ENCODE measurements at places on chromosomes 7 and 10. TPM values are rescaled to one million over a fixed set of nuclear protein-coding genes. Genes with fewer than 3 reads are reported as not detected.

The COL13A1 gene
- total RNA-seq: 16.6 TPM

The TNKS2 gene
- 38.2 TPM for total RNA-seq

- DNase-seq: no peak
Measured at GRCh38 chr10:60384011-60384410, 5.7 kb downstream of the ANK3 start.

The SFXN3 gene
- total RNA-seq: 4.1 TPM

The TRIL gene
- total RNA-seq: 1.5 TPM

DNA sequence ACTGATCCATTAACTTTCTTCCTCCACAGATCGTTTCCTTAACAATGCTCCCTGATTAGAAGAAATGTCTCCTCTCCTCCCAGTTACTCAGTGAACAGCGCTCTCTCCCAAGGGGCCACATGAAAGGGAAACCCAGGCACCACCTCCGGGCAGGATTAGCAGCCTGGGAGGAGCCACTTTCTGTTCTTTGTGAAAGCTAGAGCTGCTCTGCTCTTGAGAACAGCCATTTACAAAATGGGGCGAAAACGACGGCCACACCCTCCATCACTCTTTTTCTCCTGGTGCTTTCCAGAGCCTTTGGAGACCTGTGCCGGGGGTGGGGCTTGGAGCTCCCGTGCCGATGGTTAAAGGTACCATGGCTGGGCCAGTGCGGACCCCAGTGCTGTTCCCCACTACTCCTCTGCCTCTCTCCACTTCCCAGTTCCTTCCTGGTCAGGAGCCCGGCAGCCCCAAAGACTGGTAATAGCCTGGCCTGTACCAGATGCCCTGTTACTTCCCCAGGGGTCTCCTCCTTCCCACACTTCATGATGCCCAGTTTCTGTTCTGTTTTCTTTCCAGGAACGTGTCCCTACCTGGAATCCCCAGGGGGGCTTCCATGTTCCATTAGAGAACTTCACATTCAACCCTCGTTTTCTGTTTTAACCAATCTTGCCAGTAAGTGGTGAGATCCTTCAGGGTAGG lies 402.9 kb upstream of the GALNT17 start:
- DNase-seq: peak; percentile 73

DNA sequence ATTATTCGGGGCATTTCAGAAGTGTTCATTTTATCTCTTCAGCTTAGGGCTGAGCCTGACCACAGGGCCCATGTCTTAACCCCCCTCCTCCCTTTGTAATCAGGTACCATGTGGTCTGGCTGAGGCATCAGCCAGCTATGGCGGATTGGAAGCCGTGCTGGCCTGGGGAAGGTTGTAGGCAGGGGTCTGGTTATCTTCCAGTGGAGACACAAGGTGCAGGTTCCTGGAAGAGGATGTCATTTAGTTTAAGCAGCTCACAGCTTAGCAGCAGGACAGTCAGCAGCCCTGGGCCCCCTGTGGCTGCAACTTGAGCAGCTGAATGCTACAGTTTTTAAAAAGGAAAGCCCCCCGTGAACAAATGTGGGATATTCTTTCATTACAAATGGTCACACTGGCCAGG lies 22.1 kb downstream of the BAG3 start:
- peak; percentile 60 for DNase-seq

The NIPSNAP2 gene
- total RNA-seq: 80.3 TPM

DNA sequence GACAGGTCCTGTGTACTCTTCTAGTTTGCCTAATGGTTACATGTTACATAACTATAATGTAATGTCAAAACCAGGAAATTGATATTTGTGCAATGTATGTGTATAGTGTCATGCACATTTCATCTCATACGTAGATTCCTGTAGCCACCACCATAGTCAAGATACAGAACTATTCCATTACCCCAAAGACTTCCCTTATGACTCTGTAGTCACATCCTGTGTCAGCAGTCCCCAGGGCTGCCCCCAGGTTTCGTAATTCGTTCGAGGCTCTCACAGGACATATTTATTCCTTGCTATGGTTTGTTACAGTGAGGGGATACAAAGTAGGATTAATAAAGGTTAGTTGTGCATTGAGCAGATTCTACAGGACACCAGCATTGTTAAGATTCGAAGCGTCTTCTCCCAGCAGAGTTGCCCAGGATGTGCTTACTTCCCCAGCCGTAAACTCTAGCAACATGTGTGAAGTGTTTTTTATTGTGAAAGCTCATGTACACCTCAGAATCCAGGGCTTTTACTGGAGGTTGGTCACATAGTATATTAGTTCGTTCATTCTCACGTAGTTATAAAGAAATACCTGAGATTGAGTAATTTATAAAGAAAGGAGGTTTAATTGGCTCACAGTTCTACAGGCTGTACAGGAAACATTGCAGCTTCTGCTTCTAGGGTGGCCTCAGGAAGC lies 18.6 kb downstream of the RABGEF1 start:
- no peak for DNase-seq

The SUN1 gene
- 82.1 TPM for total RNA-seq

DNA sequence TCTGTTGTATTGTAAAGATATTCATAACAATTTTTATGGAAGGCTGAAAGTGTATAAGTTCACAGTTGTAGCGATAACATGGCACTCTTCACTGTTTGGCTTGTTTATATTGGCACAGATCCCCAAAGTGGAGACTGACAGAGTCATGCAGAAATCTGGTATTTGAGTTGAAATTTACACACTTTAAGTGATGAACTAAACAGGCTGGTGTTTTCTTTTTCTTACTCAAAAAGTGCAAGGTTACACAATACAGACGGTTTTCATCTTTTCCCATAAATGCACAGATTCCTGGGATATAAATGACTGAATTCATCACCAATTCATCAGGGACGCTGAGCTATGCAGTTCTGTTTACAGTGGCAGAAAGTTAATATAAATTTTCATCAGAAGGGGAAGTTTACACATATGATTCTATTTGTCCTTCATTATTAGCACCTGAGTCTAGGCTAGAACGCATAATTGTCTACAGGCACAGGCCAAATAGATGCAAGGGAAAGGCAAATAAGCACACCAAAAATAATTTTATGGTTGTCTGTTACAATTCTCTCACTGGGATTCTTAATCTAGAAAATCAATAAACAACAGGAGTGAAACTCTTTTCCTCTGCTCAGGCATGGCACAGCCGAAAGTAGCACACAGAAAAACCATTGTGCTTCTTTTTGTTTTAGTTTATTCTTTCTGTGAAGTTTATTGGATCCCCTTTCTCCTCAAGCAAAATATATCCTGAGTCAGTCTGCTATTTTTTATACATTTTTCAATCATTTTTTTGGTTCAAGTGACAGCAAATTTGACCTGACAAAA lies 88.0 kb downstream of the FOXP2 start:
- no peak for DNase-seq

- peak; percentile 70 for DNase-seq
Measured at GRCh38 chr7:47818796-47819606, 129.3 kb downstream of the PKD1L1 start.

DNA sequence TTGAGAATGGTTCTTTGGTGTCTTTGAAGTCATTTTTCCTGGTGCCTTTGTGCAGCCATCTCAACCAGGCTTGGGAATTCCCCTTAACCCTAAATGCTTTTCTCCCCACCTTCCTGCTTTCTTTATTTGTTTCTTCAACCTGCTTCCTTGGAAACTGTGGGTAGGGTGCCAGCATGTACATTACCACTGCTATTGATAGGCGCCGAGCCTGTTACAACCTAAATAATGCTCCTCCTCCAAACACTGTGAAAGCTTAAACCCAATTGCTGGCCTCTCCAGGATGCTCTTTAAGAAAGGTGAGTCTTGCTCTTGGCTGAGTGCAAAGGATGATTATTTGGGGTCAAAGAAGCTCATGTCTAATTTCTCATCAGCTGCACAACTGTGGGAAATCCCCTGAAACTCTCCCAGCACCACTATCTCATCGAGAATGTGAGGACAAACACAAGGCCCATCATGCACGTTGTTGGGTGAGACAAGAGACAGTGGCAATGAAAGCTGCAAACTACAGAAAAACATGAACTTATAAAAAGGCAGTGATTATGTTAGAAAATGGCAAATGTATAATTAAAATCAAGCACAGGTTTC lies 285.5 kb upstream of the IGFBP3 start:
- DNase-seq: no peak

DNA sequence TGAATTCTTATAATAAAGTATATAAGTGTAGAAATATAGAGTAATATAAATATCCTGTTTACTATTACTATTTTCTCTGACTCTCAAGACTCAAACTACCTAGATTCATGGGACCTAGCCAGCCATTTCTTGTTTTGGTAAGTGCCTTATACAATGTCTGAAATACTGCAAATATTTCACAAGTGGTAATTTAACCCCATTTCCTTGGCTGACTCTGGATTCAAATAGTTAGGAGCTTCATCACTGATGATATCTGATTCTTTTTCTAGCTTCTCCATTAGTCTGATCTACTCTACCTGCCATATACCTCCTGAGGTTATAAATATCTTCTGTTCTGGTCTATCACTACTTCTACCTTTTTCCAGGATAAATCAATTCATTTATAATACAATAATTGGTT lies 6.4 kb upstream of the RALA start:
- DNase-seq: no peak

- DNase-seq: no peak
Measured at GRCh38 chr10:112383325-112383724, 9.4 kb downstream of the ACSL5 start.

DNA sequence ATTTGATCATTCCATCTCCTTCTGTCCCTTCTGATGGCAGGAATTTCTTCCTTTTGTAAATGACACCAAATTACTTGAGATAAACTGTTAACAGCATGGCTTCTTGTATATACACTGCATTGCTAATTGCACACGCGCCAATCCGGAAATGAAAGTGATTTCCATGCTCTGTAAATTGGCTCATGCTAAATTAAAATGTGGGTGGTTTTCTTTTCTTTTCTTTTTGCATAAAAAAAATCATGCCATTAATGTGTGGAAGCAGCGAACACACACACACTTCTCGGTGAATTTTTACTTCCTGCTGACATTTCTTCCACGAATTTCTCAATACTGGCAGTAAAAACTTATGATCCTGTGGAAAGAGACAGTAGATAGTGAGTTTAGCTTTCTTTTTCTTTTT lies 123.1 kb upstream of the CCDC6 start:
- DNase-seq: no peak

The CISD1 gene
- 71.7 TPM for total RNA-seq

The NKX2-3 gene
- total RNA-seq: not detected

The GPR85 gene
- total RNA-seq: not detected

GRCh38 chr10:68353537-68353936 lies 20.8 kb upstream of the PBLD start:
- no peak for DNase-seq

The CPEB3 gene
- total RNA-seq: 0.92 TPM

DNA sequence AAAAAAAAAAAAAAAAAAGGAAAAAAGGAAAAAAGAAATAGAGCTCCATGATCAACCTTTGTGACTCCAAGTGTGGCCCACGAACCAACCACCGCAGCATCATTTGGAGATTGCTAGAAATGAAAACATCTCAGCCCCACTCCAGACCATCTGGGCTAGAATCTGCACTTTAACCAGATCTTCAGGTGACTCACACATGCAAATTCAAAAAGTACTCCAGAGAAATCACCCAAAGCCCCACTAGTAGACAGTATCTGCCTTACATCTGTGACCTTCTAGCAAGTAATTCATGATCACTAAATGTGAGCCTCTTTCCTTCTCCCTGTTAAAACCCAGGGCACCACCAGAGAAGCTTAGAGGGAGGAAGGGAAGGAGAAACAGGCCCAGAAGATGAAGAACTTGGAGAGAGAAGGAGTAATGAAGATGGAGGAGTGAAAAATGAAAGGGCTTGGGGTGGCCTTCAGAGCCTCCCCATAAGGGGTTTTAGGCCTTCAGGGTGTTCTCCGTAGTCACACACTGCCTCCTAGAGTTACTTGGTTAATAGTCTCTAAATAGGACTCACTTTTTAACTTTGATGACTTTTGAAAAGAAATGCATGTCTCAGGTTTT lies 94.0 kb downstream of the SLC37A3 start:
- DNase-seq: peak; percentile 48

The VENTX gene
- total RNA-seq: 25.0 TPM

The RNLS gene
- total RNA-seq: 4.9 TPM

DNA sequence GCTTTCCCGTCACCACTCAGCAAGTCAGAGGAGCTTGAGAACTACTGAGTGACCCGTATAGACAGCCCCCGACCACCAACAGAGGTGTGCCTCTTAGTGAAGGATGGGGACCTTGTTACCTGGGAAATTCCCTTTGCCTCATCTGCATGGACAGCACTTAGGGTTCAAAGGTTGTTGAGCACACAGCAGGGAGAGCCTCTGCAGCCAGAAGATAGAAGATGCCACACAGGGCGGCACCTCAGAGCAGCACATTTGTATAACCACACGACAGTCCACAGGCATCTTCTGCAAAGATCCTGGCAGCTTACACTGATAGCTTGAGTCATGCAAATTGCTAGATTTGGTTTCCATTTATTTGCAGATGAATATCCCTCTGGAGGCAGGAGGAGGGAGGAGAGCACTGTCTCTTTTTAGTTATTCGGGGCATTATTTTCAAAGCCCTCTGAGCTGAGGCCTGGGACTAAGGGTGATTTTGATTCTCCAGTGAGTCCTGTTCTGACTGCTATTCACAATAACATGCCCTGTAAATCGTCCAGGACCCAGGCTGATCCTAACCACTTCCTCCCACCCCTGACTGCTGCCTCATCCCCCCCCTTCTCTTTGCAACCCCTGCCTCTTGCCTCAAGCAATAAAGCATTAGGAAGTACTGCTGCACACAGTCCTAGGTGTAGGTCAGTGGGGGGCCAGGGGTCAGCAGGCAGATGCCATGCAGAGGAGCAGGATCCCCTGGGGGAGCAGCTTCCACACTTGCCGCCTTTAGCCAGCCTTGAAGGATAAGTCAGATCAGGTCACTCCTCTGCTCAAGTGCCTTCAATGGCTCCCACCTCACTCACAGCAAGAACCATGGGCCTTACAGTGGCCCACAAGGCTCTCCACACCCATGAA lies 24.6 kb upstream of the INMT start:
- DNase-seq: peak; percentile 65

The NUTM2E gene
- total RNA-seq: 0.15 TPM

GRCh38 chr10:122445904-122446303 lies 8.5 kb upstream of the ARMS2 start:
- DNase-seq: no peak

- DNase-seq: no peak
Measured at GRCh38 chr7:36474283-36475010, 84.8 kb downstream of the ANLN start.

The CELF2 gene
- 8.5 TPM for total RNA-seq

- DNase-seq: no peak
Measured at GRCh38 chr7:116969371-116969902, 16.1 kb downstream of the ST7 start.

GRCh38 chr7:15839416-15840100 lies 153.1 kb upstream of the MEOX2 start:
- peak; percentile 70 for DNase-seq

DNA sequence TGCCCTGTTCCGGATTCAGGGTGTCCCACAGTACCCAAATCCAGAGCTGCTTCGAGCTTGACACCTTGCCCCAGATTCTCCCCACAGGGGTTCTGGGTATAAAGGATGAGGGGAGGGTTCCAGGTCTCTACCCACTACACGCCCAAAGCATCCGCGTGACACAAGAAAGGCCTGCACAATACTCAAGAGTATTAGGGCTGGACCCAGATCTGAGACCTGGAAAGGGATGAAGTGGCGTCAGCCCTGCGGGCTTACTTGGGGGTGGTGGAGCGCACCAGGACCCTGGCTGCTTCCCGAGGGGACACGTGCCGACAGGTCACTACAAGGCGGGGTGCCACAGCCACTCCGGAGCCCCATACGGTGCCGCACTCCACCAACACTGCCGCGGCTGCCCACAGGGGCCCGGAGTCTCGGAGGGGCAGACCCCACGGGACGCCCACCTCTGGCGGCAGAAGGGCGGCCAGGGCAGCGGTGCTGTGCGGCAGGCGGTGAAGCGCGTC lies 1.3 kb downstream of the TYSND1 start:
- DNase-seq: no peak

The SPDYE1 gene
- not detected for total RNA-seq

- no peak for DNase-seq
Measured at GRCh38 chr7:3960942-3961341, 659.9 kb downstream of the SDK1 start.
